ENCODE measurements at places on chromosomes 12 and 14.

DNA sequence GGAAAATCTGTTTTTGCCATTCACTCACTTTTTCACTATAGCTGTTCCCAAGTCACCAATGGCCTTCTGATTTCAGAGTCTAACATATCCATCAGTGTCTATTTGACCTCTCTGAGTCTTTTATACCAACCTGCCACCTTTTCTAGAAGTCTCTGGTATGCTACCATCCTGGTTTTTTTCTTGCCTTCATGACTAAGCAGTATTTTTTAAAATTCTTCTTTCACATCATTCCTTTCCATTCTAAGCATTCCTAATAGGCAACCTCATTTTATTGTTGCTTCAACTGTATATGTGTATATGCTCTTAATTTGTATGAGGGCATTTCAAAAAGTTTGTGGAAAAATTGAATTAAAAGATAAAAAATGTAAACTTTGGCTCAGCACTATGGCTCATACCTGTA, 5.0 kb downstream of the IRAK4 start:
- H3K27ac ChIP-seq = no peak overlapping the region
- H3K27me3 ChIP-seq = no peaks in the 10 kb centered on the region
- H3K4me3 ChIP-seq = no peak overlapping the region
- H3K4me1 ChIP-seq = peaks cover 27% of the 10 kb centered on the region
- peaks cover 18% of the 10 kb centered on the region for H3K36me3 ChIP-seq

DNA sequence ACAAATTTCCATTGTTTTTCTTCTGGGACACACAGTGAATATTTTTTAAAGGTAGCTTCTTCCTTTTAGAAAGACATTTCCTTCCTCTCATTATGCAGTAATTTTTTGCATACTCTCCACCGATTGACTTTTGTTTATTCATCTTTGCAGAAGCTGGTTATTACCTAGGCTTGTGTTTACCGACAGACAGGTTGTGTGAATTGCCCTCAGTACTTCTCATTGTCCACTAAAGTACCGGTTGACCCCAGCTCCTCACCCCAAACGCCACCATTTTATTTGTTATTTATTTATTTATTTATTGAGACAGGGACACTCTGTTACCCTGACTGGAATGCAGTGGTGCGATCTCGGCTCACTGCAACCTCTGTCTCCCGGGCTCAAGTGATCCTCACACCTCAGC, 63.4 kb upstream of the MYL2 start:
- H3K27me3 ChIP-seq = peaks cover 46% of the 10 kb centered on the region
- no peak overlapping the region for H3K4me3 ChIP-seq
- H3K4me1 ChIP-seq = no peaks in the 10 kb centered on the region
- H3K27ac ChIP-seq = no peak overlapping the region
- H3K36me3 ChIP-seq = peaks cover 3% of the 10 kb centered on the region
- DNase-seq = no peak

DNA sequence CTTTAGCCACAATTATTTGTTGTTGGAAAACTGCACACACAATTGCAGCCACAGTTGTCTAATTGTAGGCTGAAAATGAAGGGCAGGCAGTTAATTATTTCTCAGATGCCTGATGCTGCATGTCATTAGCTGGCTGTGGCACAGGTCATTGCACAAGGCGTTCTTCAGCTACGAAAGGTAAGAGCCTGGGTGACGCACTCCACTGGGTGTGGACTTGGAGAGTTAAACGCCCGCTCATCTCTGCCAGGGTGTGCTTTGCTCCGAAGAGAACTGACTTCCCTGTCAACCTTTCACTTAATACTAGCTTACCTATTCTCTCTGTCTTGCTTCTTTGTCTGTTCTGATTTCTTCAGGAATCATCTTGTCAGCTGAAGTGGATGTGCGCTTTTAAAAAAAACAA, 91.4 kb upstream of the CPM start:
- DNase-seq = no peak
- no peak overlapping the region for H3K27ac ChIP-seq
- H3K36me3 ChIP-seq = no peaks in the 10 kb centered on the region
- H3K4me3 ChIP-seq = no peak overlapping the region
- H3K27me3 ChIP-seq = peaks cover 56% of the 10 kb centered on the region
- no peaks in the 10 kb centered on the region for H3K4me1 ChIP-seq

DNA sequence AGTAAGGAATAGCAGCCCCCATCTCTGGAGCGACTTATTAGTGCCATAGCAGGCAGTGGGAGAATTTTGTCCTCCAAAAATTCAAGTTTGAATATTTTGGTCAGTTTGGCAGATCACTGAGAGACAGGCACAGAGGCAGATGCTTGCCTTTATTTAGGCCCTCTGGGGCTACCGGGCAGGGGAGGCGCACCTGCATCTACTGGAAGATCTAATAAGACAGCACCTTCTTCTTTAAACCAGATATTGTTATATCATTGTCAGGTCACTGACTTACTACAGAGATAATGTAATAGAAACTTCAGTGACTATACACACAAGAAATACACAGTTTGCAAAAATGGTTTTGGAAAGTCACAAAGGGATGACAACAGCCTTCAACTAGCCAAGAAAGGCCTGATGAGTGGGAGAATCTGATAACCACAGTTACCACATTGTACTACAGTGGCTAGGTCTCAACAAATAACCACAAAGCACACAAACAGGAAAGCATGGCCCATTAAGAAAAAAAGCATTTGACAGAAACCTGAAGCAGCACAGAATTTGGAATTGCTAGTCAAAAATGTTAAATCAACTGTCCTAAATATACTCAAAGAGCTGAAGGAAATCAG, 56.8 kb downstream of the CDK17 start:
- peak overlapping the region; percentile 13 for H3K27ac ChIP-seq
- H3K4me1 ChIP-seq = peaks cover 45% of the 10 kb centered on the region
- H3K4me3 ChIP-seq = peak overlapping the region; percentile 53
- peaks cover 63% of the 10 kb centered on the region for H3K36me3 ChIP-seq
- DNase-seq = peak; percentile 13
- H3K27me3 ChIP-seq = no peaks in the 10 kb centered on the region

- no peak for DNase-seq
- peaks cover 3% of the 10 kb centered on the region for H3K36me3 ChIP-seq
Observed at GRCh38 chr12:92745856-92746550, 43.2 kb downstream of the PLEKHG7 start.

- H3K36me3 ChIP-seq = peaks cover 10% of the 10 kb centered on the region
- peaks cover 21% of the 10 kb centered on the region for H3K4me1 ChIP-seq
- H3K4me3 ChIP-seq = no peak overlapping the region
- no peaks in the 10 kb centered on the region for H3K27me3 ChIP-seq
Observed at GRCh38 chr12:91973813-91974212, 171.8 kb downstream of the BTG1 start.

GRCh38 chr14:64556526-64556925, 6.8 kb downstream of the PPP1R36 start:
- DNase-seq = no peak
- H3K27me3 ChIP-seq = peaks cover 6% of the 10 kb centered on the region
- H3K4me3 ChIP-seq = no peak overlapping the region
- no peaks in the 10 kb centered on the region for H3K36me3 ChIP-seq

- H3K27ac ChIP-seq = no peak overlapping the region
- H3K4me3 ChIP-seq = no peak overlapping the region
- no peaks in the 10 kb centered on the region for H3K36me3 ChIP-seq
- no peak for DNase-seq
- H3K27me3 ChIP-seq = peaks cover 10% of the 10 kb centered on the region
- no peaks in the 10 kb centered on the region for H3K4me1 ChIP-seq
Observed at GRCh38 chr14:36450550-36450949, 69.5 kb downstream of the NKX2-1 start.

- H3K36me3 ChIP-seq = no peaks in the 10 kb centered on the region
- H3K4me3 ChIP-seq = no peak overlapping the region
- no peak overlapping the region for H3K27ac ChIP-seq
- no peaks in the 10 kb centered on the region for H3K4me1 ChIP-seq
Observed at GRCh38 chr12:93453633-93454032, 11.9 kb upstream of the UBE2N start.

DNA sequence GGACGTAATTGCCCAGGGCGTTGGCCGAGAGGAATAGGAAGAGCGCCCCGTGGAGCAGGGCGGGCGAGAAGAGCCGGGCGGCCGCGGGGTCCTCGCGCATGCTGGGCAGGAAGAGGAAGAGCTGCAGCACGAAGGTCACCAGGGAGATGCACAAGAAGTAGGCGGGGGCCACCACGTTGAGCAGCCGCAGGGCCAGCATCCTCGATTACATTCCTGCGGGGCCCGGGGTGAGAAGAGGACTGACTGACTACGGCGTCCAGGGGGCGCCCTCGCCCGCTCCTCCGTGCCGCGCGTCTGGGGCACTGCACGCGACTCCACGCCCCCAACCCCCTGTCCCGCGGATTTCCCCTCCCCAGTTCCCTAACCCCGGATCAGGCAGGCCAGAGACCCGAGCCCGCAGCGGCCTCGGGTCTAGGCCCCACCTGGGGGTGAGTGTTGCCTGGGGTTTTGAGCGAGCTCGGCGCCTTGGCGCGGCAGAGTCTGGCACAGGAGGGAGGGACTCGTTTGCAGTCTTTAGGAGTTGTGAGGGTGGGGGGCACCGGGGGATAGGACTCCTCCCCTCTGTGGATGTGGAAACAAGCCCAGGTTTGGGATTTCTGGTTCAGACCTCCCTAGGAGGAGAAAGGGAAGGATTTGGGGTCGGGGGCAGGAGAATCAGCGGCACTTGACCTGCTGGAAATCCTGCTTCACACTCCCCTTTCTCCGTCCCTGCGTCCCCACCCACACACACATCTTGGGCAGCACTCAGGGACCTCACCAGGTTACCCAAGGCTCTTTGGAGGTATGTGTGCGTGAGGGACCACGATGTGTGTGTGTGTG, 1.8 kb downstream of the ZDHHC22 start:
- peak overlapping the region; percentile 61 for H3K4me3 ChIP-seq
- no peak for DNase-seq
- peaks cover 13% of the 10 kb centered on the region for H3K4me1 ChIP-seq
- no peak overlapping the region for H3K27ac ChIP-seq

DNA sequence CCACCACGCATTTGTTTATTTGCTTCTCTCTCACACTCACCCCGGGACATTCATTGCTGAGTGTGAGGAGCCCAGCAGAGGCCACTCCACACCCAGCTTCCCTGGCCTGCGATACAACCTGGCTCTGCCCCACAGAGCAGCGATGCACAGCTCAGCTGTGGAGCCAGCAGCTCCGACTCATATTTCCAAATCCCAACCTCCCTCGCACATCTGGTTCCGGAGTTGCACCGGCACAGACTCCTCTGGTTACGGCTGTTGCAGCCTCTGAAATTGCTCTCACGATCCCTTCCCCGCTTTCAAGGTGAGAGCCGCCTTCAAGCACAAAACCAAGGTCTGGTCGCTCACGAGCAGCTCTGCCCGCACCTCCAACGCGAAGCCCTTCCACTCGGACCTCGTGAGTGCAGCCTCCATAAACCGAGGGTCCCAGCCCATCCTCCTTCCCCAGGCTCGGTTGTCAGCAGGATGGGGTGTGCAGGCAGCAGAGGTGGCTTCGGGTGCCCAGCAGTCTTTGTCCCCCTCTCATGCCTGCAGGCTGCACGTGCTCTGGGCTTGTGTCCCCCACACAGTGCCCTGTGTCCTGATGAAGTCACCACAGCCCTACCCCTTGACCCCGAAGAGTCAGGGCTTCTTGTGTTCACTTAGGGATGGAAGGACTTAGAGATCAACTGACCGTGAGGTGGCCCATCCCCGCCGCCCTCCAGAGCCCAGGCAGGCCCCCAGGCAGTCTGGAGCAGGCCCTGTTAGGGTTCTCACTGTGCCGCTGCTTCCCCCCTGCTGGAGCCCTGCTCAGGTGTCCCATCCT, 184.3 kb downstream of the ADGRD1 start:
- peaks cover 13% of the 10 kb centered on the region for H3K27me3 ChIP-seq
- no peaks in the 10 kb centered on the region for H3K36me3 ChIP-seq
- no peak overlapping the region for H3K27ac ChIP-seq
- no peak overlapping the region for H3K4me3 ChIP-seq

GRCh38 chr12:95962222-95962621, 19.1 kb downstream of the AMDHD1 start:
- H3K4me1 ChIP-seq = no peaks in the 10 kb centered on the region
- H3K27me3 ChIP-seq = no peaks in the 10 kb centered on the region

GRCh38 chr12:7439579-7440505, 4.1 kb downstream of the CD163L1 start:
- peaks cover 13% of the 10 kb centered on the region for H3K4me1 ChIP-seq
- H3K27ac ChIP-seq = peak overlapping the region; percentile 54
- H3K36me3 ChIP-seq = no peaks in the 10 kb centered on the region
- DNase-seq = peak; percentile 22
- peaks cover 35% of the 10 kb centered on the region for H3K27me3 ChIP-seq

DNA sequence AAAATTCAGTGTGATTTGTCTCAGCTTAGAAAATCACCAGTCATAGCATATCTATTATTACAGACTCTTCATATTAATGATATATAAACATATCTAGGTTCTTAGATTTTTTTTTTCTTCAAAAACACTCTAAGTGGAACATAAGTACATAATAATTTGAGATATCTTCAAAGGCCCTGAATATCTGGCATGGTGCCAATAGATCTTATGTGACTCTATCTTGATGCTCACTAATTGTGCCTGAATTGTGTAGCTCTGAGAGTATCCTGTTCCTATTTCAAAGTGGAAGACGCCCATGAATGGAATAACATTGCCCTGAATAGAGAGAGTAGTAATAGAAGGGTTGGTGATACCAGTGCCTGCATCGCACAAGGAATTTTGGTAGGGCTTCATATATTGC, 1312.7 kb upstream of the USP15 start:
- no peak overlapping the region for H3K4me3 ChIP-seq
- H3K27ac ChIP-seq = no peak overlapping the region
- H3K27me3 ChIP-seq = no peaks in the 10 kb centered on the region
- DNase-seq = no peak
- H3K36me3 ChIP-seq = no peaks in the 10 kb centered on the region

GRCh38 chr14:59199205-59199604, 10.7 kb downstream of the DAAM1 start:
- H3K36me3 ChIP-seq = no peaks in the 10 kb centered on the region
- no peak overlapping the region for H3K4me3 ChIP-seq
- DNase-seq = no peak

GRCh38 chr12:110874351-110874750, 27.6 kb downstream of the CCDC63 start:
- no peak for DNase-seq
- H3K4me1 ChIP-seq = no peaks in the 10 kb centered on the region
- H3K4me3 ChIP-seq = no peak overlapping the region
- peaks cover 37% of the 10 kb centered on the region for H3K27me3 ChIP-seq
